NAMALWA (cell line): ENCODE measurements at places on chromosomes 5 and 9.

DNA sequence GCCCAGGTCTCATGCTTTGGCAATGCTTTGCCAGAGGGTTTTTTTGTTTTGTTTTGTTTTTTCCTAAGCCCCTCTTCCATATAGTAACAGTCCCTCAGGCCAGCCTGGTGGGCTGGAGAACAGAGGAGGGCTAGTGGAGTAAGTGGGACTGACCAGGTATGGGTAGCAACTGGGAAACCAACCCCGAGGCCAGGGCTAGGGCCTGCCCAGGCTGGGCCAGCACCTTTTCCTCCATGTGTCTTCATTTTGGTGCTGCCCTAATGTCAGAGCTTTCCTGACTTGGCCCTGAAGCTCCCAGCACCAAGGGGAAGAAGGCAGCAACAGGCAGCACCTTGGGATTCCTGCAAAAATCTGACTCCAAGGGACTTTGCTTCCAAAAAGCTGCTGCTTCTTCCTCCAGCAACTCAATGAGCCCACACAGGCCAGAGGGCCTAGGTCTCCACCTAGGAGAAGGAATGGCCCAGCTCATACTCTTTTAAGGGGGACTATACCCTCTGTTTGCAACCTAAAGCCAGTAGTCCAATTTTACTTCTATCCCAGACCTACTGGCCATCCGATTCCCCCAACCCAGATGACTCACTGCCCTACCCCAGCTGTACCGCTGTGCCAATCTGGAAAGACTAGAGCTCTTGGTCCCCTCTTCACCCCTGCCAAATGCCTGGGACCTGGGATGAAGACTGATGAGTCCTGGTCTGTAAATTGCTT, 105.1 kb downstream of the PSD2 start:
- DNase-seq: no peak

DNA sequence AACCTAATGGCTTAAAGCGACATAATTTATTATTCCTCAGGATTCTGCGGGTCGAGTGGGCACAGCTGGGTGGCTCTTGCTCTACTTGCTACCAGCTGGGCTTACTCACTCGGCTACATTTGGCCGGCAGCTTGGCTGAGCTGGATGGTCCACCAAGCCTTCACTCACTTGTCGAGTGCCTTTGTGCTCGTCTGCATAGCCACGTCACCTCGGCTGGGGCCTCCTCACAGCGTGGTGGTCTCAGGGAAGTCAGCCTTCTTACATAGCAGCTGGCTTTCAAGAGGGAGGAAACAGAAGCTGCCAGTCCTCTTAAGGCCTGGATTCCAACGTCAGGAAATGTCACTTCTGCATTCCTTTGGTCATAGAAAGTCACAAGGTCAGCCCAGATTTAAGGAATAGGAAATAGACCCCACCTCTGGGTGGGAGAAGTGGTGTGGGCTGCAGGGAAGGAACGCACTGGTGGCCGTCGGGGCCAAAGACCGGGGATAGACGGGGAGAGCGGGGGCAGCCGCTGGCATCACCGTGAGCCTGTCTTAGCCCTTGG, 75.1 kb upstream of the RUFY1 start:
- no peak for DNase-seq

- no peak for DNase-seq
These were observed 297.4 kb downstream of the CETN3 start for GRCh38 chr5:90112033-90112692.

DNA sequence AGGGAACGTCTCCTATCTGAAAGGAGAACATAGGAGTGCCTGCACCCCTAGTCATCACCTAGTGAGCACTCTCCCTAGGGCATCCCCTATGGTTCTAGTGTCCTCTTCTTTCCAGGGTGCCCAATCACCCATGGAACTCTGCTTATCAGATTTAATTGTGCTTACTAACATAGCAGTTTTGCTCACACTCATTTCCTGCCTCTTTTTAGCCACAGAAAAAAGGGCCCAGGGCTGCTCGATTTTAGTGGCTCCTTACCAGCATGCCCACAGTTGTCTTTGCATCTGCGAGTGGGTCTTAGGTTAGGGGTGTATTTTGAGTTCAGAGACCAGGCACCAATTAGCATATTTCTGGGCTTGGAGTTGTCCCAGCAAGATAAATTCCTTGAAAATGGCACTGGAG, 1110.2 kb downstream of the TAF11L14 start:
- DNase-seq: no peak

- DNase-seq: peak; percentile 50
These were observed 2.0 kb downstream of the PDLIM7 start for GRCh38 chr5:177495243-177496060.

DNA sequence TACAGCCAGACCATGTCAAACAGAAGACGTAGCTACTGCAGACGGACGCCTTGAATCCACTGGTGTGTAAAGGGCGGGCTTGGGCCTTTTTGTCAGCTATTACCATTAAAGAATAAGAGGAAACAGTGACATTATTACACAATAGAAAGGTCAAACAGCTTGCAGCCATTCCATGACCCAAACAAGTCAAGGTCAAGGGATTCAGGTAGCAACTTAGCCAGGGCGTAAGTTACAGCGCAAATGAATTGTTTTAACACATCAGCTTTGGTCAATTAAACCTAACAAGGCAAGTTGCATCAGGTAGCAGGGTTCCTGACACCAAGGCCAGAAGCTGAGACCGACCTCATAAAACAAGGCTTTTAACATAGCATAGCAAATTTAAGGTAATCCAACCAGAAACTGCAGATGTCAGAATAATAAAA, 15.3 kb downstream of the NFIB start:
- no peak for DNase-seq

DNA sequence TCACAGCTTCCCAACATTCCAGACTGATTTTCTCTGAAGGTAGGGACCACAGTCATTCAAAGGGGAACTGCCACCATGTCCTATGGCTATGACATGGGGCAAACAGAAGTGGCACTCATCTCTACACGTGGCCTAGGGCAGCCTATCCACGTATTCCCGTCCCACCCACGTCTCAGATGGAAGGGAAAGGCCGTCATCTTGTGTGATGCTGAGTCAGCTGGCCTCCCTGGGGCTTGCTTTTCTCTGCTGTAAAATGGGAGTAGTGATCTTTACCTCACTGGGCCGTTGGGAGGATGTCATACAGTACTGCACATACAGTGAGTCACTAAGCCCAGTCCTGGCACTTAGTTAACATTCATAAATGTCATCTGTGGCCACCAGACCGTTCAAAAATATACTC, 72.3 kb downstream of the RAPGEF1 start:
- no peak for DNase-seq

DNA sequence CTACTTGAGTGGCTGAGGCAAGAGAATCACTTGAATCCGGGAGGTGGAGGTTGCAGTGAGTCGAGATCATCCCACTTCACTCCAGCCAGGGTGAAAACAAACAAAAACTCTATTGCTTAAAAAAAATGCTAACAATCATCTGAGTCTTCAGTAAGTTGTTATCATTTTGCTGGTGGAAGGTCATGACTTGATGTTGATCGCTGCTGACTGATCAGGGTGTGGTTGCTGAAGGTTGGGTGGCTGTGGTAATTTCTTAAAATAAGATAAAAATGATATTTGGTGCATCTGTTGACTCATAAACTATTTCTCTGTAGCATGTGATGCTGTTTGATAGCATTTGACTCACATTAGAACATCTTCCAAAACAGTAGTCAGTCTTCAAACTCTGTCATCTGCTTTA, 349.4 kb upstream of the PAPPA start:
- DNase-seq: no peak
